ENCODE measurements at places on chromosomes 6 and 20. TPM values are rescaled to one million over a fixed set of nuclear protein-coding genes. Genes with fewer than 3 reads are reported as not detected.
A peak's percentile ranks its signal among the peaks of the same experiment; 100 is the strongest.

The RNF217 gene
- 32.1 TPM for total RNA-seq

The EEF1A2 gene
- 56.3 TPM for total RNA-seq

DNA sequence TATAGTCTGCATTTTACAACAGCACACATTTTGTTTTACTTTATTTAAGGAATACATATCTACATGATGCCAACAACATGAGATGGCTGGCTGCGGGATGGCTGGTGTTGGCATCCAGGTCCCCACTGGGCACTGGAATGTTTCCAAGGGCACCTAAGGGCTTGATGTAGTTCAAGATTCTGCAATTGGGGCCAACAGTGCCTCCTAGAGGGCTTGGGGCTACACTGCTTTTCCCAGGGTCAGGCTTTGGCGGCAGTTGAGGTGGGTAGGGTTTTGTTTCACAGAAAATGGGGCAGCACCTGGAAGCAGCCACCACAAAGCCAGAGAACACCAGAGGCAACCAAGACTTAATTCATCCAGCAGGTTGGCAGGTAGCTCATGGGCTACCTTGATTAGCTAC, 202.2 kb upstream of the PRND start:
- no peak for DNase-seq

- DNase-seq = peak; percentile 15
Measured at GRCh38 chr6:153790048-153790447, 249.0 kb upstream of the OPRM1 start.

DNA sequence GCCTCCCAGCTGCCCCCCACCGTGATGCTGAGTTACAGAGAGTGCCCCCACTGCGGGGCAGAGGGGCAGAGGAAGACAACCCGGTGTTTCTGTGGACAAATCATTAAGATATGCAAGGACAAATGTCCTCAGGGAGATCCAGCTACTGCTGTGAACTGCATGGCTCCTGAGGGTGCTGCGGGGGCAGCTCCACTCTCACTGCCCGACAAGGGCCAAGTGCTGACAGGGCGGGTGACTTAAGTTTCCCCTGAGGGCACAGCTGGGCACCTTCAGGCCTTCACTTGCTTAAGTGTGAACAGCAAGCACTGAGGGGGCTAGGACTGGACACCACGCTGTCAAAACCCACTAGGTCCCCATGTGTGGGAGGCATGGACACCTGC, 26.2 kb upstream of the TCFL5 start:
- DNase-seq = no peak

DNA sequence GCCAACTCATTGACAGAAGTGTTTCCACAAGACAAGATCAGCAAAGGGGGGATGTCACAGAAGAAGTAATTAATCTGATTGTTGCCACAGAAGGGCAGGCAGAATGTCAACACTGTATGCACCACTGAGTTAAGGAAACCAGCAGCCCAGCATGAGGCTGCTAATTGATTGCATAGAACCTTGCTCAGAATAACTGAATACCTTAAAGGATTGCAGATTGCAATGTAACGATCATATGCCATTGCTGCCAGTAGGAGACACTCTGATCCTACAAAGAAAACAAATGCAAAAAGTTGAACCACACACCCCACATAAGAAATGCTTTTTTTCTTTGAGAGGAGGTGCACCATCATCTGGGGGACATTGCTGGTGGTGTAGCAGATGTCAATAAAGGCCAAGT, 13.1 kb downstream of the OR5V1 start:
- no peak for DNase-seq

- DNase-seq = no peak
Measured at GRCh38 chr20:19543101-19543500, 215.0 kb upstream of the RIN2 start.

DNA sequence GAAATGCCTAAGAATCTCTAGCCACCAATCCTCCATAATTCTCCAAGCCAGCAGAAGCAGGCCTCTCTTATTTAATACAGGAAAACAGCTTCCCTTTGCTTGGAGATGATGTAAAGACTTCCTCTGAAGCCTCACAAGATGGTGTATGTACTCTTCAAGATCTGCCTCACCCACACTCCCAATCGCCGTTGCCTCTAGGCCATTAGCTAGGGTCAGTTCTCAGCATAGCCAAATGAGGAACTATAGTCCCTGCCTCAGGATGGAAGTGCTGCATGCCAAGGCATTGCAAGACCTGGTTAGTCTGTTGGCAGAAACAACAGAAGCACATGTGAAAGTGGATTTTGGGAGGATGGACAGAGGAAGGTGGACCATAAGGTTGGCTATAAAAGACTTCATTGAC, 139.1 kb downstream of the SCML4 start:
- DNase-seq = no peak

DNA sequence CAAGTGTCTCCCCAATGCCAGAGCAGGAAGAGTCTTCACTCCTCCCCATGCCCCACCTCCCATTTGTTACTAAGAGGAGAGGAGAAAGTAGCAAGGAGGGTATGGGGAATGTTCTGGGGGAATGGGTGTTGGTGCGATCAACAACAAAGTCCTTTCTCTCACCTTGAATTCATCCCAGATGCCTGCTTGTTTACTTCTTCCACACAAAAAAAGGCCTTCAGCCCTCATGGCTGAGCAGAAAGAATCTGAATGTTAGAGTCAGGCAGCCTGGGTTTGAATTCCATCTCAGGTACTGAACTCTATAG, 9.9 kb downstream of the MOG start:
- DNase-seq = no peak

DNA sequence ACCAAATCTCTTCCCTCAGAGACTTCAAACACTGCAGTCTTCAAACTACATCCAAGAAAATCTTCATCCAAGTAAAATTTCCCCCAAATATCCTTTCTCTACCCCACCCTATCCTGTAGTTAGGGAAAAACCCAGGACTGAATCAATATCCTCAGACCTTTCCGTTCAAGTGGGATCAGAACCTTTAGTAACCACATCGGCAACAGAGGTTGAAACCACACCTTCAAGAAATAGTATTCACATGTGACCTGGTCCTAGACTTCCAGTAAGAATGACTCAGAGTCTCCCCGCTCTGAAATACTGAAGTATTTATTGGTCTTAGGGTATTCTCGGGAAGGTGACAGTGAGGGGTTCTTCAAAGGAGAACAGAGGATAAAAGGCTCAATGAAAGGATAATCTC, 8.7 kb downstream of the HLA-DPA1 start:
- DNase-seq = no peak
